ENCODE measurements at places on chromosomes 4 and X. TPM values are rescaled to one million over a fixed set of nuclear protein-coding genes. Genes with fewer than 3 reads are reported as not detected.

- no peaks in the 10 kb centered on the region for H3K27me3 ChIP-seq
- no peaks in the 10 kb centered on the region for H3K4me1 ChIP-seq
- no peak overlapping the region for H3K27ac ChIP-seq
- DNase-seq = no peak
- H3K36me3 ChIP-seq = no peaks in the 10 kb centered on the region
Measured at GRCh38 chrX:4830880-4831557, 1117.6 kb upstream of the PRKX start.

- H3K27ac ChIP-seq = no peak overlapping the region
- no peaks in the 10 kb centered on the region for H3K27me3 ChIP-seq
- no peak overlapping the region for H3K4me3 ChIP-seq
- no peaks in the 10 kb centered on the region for H3K36me3 ChIP-seq
- no peaks in the 10 kb centered on the region for H3K4me1 ChIP-seq
Measured at GRCh38 chr4:176539091-176539784, 219.5 kb downstream of the SPCS3 start.

DNA sequence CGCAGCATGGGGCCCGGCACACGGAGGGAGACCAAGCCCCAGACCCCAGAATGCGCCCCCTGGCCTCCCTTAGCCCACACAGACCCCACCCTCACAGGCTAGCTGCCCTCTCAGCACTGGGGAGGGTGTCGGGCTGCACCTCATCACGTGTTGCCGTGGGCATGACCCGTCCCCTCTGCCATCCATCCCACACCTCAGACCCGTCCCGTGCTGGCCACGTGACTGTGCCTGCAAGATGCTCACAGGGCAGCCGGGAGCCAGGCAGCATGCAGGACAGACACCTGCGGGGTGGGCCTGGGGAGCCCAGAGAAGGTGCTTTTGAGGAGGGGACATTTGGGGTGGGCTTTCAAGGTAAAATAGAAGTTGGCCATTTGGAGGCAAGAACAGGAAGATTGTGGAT lies 4.8 kb downstream of the MSANTD1 start:
- no peaks in the 10 kb centered on the region for H3K36me3 ChIP-seq
- DNase-seq = no peak
- peaks cover 9% of the 10 kb centered on the region for H3K4me1 ChIP-seq
- no peak overlapping the region for H3K4me3 ChIP-seq

DNA sequence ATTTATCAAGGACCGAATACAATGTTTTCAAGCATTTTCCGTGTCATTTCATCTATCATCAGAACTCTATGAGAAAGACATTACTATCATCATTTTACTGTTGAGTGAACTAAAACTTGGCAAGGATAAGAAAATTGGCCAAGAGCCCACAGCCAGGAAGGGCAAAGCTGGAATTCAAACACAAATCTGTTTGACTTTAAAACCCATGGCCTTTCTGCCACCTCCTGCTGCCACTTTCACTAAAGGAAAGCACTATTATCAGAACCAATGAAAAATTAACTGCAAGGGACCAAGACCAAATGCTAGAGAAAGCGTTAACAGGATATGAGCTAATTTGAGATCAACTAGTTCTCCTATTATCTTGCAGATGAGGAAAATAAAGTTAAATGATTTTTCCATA lies 2759.2 kb downstream of the ARAP2 start:
- no peak overlapping the region for H3K4me3 ChIP-seq
- no peaks in the 10 kb centered on the region for H3K4me1 ChIP-seq
- H3K27me3 ChIP-seq = no peaks in the 10 kb centered on the region
- DNase-seq = no peak
- no peaks in the 10 kb centered on the region for H3K36me3 ChIP-seq
- H3K27ac ChIP-seq = no peak overlapping the region

- no peak for DNase-seq
- H3K4me3 ChIP-seq = peak overlapping the region; percentile 37
- peaks cover 7% of the 10 kb centered on the region for H3K36me3 ChIP-seq
- H3K27ac ChIP-seq = no peak overlapping the region
- H3K27me3 ChIP-seq = peaks cover 78% of the 10 kb centered on the region
Measured at GRCh38 chr4:13524504-13525243, 19.6 kb downstream of the NKX3-2 start.

P2RY4 gene
- polyA plus RNA-seq = not detected

GRCh38 chr4:114875630-114876029 lies 237.8 kb downstream of the NDST4 start:
- DNase-seq = no peak
- no peak overlapping the region for H3K27ac ChIP-seq
- no peak overlapping the region for H3K4me3 ChIP-seq
- no peaks in the 10 kb centered on the region for H3K4me1 ChIP-seq
- no peaks in the 10 kb centered on the region for H3K36me3 ChIP-seq

GRCh38 chr4:143281507-143282190 lies 55.0 kb upstream of the GAB1 start:
- no peak for DNase-seq
- H3K36me3 ChIP-seq = no peaks in the 10 kb centered on the region
- no peak overlapping the region for H3K27ac ChIP-seq
- no peak overlapping the region for H3K4me3 ChIP-seq
- no peaks in the 10 kb centered on the region for H3K4me1 ChIP-seq
- H3K27me3 ChIP-seq = no peaks in the 10 kb centered on the region

XAGE2 gene
- not detected for polyA plus RNA-seq

RNF175 gene
- polyA plus RNA-seq = not detected

HTN3 gene
- not detected for polyA plus RNA-seq

- no peaks in the 10 kb centered on the region for H3K36me3 ChIP-seq
- no peaks in the 10 kb centered on the region for H3K27me3 ChIP-seq
- no peaks in the 10 kb centered on the region for H3K4me1 ChIP-seq
- no peak overlapping the region for H3K4me3 ChIP-seq
- H3K27ac ChIP-seq = no peak overlapping the region
Measured at GRCh38 chrX:149021159-149021558, 483.9 kb downstream of the IDS start.

GRCh38 chr4:188942606-188943005 lies 803.4 kb downstream of the TRIML1 start:
- no peak overlapping the region for H3K4me3 ChIP-seq
- no peak overlapping the region for H3K27ac ChIP-seq
- no peak for DNase-seq
- no peaks in the 10 kb centered on the region for H3K27me3 ChIP-seq
- no peaks in the 10 kb centered on the region for H3K36me3 ChIP-seq

DNA sequence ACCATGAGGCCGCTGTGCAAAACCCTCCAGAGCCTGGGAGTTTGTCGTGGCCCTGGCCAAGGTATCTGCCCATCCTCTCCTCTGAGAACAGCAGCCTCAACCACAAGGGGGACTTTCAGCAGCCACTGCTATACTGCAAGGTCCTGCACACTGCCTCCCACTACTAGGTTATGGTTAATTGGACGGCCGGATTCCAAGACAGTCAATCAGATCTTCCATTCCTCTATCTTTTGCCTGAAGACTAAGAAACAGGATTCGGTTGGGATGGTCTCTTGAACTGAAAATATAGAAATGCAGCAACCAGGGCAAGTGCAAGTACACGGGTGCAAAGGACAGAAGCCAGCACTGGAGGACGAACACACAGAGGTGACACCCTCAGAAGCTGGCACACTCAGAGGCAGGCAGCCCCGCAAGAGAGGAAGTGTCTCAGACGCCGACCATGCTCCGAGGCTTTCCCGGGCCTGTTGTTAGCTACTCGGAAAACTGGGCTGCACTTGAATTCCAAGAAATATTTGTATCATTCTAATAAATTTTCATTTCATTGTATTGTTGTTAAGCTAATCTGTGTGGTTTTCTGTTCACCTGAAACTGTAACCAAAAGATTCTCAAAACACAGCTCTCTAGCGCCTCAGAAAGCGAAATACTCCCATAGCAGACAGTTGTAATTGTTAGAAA lies 63.3 kb downstream of the AFAP1 start:
- no peaks in the 10 kb centered on the region for H3K36me3 ChIP-seq
- H3K27ac ChIP-seq = no peak overlapping the region
- peaks cover 2% of the 10 kb centered on the region for H3K4me1 ChIP-seq
- DNase-seq = no peak
- H3K27me3 ChIP-seq = peaks cover 39% of the 10 kb centered on the region

RTL9 gene
- polyA plus RNA-seq = not detected

DNA sequence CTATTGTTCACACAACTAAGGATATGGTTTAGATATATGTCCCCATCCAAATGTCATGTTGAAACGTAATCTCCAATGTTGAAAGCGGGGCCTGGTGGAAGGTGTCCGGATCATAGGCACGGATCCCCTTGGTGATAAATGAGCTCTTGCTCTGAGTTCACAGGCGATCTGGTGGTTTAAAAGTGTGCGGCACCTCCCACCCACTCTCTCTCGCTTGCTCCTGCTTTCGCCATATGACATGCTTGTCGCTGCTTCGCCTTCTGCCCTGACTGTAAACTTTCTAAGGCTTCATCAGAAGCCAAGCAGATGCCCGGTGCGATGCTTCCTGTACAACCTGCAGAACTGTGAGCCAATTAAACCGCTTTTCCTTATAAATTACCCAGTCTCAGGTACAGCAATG lies 128.5 kb downstream of the NFKB1 start:
- H3K4me3 ChIP-seq = no peak overlapping the region
- H3K4me1 ChIP-seq = peaks cover 7% of the 10 kb centered on the region
- H3K27me3 ChIP-seq = no peaks in the 10 kb centered on the region
- H3K36me3 ChIP-seq = no peaks in the 10 kb centered on the region

BMX gene
- polyA plus RNA-seq = not detected

DNA sequence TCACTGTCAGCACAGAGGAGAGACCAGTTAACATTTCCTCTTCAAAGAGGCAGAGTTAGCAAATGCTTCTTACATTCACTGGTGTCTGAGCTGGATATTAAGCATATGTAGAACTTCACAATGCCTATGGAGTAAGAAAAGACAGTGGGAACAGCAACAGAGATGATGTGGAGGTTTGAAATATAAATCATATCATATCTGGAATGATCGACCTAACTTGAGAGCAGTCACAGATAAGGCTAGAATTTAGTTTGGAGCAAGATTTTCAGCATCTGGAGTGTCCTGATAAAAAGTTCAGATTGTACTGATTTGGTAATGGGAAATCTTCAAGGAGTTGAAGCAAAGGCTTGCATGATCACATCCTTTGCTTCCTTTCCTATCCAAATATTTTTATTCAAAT lies 90.5 kb upstream of the ANKRD50 start:
- H3K27me3 ChIP-seq = no peaks in the 10 kb centered on the region
- no peak for DNase-seq
- H3K36me3 ChIP-seq = no peaks in the 10 kb centered on the region
- no peaks in the 10 kb centered on the region for H3K4me1 ChIP-seq
- H3K27ac ChIP-seq = no peak overlapping the region

CSN1S1 gene
- polyA plus RNA-seq = not detected

DNA sequence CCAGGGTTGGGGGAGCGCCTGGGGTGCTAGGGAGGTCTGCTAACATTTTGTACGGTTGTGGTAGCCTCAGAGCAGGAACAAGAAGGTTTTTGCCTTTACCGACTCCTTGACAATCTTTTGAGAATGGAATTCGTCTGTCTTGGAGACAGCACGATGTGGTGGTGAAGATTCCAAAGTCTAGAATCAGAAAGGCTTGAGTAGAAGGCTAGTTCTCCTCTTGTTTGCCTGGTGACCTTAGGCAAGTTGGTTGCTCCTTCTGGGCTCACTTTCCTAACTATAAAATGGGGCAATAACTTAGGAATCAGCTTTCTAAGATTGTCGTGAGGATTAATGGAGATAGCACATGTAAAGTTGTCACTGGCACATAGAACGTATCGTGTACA lies 741 bp downstream of the FAM47E start:
- H3K36me3 ChIP-seq = no peaks in the 10 kb centered on the region
- peak overlapping the region; percentile 74 for H3K4me3 ChIP-seq
- H3K4me1 ChIP-seq = peaks cover 9% of the 10 kb centered on the region

DMP1 gene
- polyA plus RNA-seq = not detected

GRCh38 chrX:137194164-137194563 lies 160.4 kb upstream of the GPR101 start:
- no peak overlapping the region for H3K27ac ChIP-seq
- no peaks in the 10 kb centered on the region for H3K27me3 ChIP-seq

CLCN4 gene
- 27.2 TPM for polyA plus RNA-seq

NLGN4X gene
- polyA plus RNA-seq = 0.23 TPM

Measured in naive B cell (primary cell).